ENCODE measurements at places on chromosomes 7 and 10.

GRCh38 chr10:24721229-24722106 is 2.2 kb downstream of the ARHGAP21 start:
- DNase-seq, result no peak

DNA sequence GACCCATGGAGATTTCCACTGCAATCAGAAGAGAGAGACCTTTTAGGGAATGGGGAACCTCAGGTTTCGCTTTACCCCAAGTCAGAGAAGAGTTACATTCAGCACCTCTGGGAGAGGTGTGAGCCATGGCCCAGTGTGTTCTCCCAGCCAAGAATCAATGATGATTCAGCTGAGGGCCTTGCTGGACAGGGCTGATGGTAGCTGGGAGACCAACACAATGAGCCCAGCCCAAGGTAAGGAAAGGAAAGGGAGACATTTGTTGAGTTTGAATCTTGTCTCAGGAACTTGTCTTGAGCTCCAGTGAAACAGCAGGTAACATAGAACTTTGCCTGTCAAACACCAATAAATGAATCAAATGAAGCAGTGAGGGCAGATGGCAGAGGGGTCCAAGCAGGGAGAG is 14.0 kb upstream of the PPIA start:
- no peak for DNase-seq

DNA sequence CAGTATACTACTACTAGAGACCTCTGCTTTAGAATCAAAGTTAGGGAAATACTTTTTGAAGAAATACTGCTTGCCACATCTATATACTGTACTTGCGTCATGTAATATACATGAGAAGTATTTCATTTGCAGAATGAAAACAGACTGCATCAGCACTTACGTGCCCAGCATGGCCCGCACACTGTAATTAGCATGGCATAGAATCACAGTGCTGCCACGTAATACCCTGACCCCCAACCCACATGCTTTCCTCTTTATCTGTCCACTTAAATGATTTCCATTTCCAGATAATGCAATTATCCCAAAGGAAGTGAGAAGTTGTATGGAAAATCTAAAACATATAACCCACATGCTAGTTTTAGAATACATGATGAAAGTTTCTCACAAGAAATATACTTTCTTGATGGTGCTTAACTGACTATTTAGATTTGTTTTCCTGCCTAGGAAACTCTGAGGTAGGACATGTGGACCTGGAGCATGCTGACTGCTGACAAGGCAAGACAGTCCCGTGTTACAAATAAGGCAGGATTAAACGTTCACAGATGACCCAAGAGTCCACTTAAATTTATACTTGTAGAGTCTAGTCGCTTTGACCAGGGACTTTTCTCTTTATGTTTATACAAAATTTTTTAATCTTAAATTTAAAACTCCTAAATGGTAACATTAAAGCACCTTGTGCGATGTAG is 12.6 kb downstream of the USP6NL start:
- no peak for DNase-seq

GRCh38 chr7:40341836-40342235 is 207.0 kb downstream of the SUGCT start:
- no peak for DNase-seq

DNA sequence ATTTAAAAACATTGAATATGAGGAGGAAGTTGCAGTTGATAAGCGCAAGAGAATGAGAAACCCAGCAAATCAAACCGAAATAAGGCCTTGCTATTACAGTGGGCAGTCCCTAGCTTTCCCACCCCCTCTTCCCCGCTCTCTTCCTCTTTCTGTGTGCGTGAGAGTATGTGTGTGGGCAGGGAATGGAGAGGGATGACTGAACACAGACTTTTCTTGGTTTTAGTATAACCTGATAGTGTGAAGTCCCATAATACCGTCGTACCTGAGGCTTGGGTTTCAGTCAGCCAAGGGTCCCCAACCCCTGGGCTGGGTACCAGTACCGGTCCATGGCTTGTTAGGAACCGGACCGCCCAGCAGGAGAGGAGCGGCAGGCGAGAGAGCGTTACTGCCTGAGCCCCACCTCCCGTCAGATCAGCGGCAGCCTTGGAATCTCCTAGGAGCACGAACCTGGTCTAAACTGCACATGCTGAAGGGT is 255.3 kb downstream of the CELF2 start:
- DNase-seq, result no peak

GRCh38 chr10:36349445-36350078 is 707.5 kb upstream of the FZD8 start:
- peak; percentile 74 for DNase-seq

GRCh38 chr7:81769891-81770727 is at the start of gene HGF:
Gene HGF, minus strand, starts transcription at chr7:81770047. Its CDS starts 76 bp downstream, at chr7:81769971.
- peak; percentile 83 for DNase-seq

- DNase-seq, result no peak
Measured at GRCh38 chr10:1264001-1264400, 207.8 kb downstream of the WDR37 start.
